ENCODE measurements at places on chromosomes 4 and X. TPM values are rescaled to one million over a fixed set of nuclear protein-coding genes. Genes with fewer than 3 reads are reported as not detected.

CNGA1 gene
- not detected for total RNA-seq

SYNPO2 gene
- 17.0 TPM for total RNA-seq

SPANXN4 gene
- total RNA-seq = not detected

ADGRL3 gene
- total RNA-seq = under 0.01 TPM

CXCL3 gene
- total RNA-seq = 19.7 TPM

ETDB gene
- total RNA-seq = not detected

DCLK2 gene
- 8.3 TPM for total RNA-seq

NKAP gene
- total RNA-seq = 6.3 TPM

TENM3 gene
- total RNA-seq = 23.0 TPM

TBC1D8B gene
- 10.6 TPM for total RNA-seq

TECRL gene
- not detected for total RNA-seq

RHOXF2B gene
- total RNA-seq = not detected

MAOB gene
- under 0.01 TPM for total RNA-seq
